Smooth muscle cell of bladder (primary cell): ENCODE measurements at places on chromosomes 4 and X. TPM values are rescaled to one million over a fixed set of nuclear protein-coding genes. Genes with fewer than 3 reads are reported as not detected.

CHRDL1 gene
- 0.14 and 0.46 TPM in 2 replicates for total RNA-seq

TGIF2LX gene
- total RNA-seq, result not detected in 2 replicates

ADGRG2 gene
- under 0.01 TPM in 2 replicates for total RNA-seq

NXF3 gene
- total RNA-seq, result not detected in 2 replicates

ANKRD50 gene
- 24.2 and 42.8 TPM in 2 replicates for total RNA-seq

WAS gene
- 0.09 TPM in 1 of 2 replicates, not detected in the other for total RNA-seq

TMPRSS11A gene
- total RNA-seq, result not detected in 2 replicates

TMPRSS11E gene
- total RNA-seq, result not detected in 2 replicates

ASB11 gene
- not detected in 2 replicates for total RNA-seq

TEX13D gene
- total RNA-seq, result not detected in 2 replicates

ATP11C gene
- total RNA-seq, result 42.9 and 53.8 TPM in 2 replicates

PTPN13 gene
- 37.3 and 58.6 TPM in 2 replicates for total RNA-seq

HSPA4L gene
- total RNA-seq, result 4.0 and 8.3 TPM in 2 replicates
